ENCODE measurements at places on chromosomes 1 and 21.

DNA sequence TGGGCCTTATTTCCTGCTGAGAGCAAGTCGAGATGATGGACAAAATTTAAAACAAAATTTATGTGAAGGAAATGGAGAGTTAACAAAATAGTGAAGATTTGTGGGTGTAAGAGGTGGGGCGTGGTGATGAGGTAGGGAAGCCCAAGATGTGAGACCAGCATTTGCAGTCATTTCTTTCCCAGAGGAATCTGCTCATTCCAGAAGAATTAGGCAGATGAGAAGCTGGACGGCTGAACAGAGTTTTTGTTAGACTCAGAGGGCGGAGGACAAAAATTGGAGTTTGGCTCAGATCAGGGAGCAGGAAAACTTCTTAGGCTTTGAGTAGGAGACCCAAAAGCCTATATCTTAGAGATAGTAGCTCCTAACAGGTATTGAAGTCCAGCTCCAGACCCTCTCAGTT, 65.3 kb downstream of the CAMTA1 start:
- no peak for DNase-seq

- DNase-seq: peak; percentile 9
Observed at GRCh38 chr1:153417136-153417888, 992 bp downstream of the S100A7A start.

- no peak for DNase-seq
Observed at GRCh38 chr1:169608226-169608625, 21.7 kb downstream of the SELP start.

- DNase-seq: no peak
Observed at GRCh38 chr1:39065542-39065941, 39.4 kb downstream of the NDUFS5 start.

DNA sequence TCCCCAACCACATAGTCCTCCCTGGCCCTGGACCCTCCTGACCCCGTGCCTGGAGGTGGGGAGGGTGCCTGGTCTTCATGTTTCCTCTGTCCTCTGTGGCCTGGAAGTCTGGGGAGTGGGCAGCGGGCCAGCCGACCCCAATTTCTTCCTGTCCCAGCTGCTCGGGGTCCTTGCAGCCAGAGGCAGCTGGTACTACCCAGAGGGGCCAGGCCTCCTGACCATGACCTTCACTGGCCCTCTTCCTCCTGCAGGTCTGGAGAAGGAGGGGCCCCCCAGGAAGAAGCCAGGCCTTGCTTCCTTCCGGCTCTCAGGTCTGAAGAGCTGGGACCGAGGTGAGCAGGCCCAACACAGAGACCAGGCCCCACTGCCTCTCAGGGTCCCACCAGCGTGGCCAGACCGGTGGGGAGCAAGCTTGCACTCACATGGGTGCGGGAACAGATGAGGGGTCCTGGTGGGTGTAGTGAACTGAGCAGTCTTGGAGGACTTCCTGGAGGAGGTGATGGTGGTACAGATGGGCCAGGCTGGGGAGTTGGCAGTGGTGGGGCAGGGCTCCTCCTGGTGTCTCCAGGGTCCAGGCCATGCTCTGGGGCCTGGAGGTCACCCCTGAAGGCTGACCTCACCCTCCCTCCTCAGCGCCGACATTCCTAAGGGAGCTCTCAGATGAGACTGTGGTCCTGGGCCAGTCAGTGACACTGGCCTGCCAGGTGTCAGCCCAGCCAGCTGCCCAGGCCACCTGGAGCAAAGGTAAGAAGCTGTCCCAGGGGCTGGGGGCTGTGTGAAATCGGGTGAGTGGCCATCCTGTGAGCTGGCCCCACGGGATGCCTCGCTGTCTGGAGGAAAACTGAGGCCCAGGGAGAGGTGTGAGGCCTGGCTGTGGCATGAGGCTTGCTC, 32.7 kb downstream of the TRIM11 start:
- DNase-seq: no peak

DNA sequence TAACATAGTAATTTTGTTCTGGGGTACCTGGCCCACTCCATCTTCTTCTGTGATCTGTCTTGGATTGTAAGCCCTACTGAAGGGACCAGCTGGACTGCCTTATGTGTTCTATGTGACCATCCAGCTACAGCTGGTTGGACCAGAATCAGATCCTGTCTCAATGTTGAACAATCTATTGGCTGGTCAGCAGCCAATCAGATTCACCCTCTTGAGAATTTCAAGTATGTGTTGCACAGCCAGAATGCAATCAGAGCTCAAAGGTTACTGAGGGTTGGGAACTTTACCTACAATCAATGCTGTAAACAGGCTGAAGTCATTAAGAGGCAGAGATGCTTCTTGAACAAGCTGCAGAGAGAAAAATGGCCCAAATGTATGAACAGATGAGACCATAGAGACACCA, 61.9 kb downstream of the KCNC4 start:
- DNase-seq: no peak

DNA sequence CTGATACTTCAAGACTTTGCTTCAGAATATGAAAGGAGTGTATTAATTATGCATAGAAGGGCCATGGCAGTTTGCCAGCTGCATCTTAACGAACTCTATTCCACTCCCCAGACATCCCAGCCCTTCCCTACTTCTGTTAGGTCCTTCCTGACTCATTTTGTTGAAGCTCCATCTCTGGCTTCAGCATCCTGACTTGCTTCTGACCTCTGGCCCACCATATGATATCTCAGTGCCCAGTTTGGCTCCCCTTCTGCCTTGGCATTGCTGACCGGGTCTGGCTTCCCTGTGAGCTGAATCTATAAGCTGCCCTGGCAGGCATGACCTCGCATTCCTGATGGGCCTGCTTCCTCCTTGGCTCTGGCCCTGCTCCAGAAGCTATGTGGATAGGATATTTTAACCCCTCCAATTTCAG, 27.6 kb upstream of the ARHGAP29 start:
- no peak for DNase-seq

Data from SJSA1 (cell line).